ENCODE measurements at places on chromosomes 3 and 15.
A peak's percentile ranks its signal among the peaks of the same experiment; 100 is the strongest.

- no peak for DNase-seq
Measured at GRCh38 chr3:105533960-105534359, 167.3 kb downstream of the ALCAM start.

GRCh38 chr3:182046166-182046764 is 334.5 kb downstream of the SOX2 start:
- no peak for DNase-seq

DNA sequence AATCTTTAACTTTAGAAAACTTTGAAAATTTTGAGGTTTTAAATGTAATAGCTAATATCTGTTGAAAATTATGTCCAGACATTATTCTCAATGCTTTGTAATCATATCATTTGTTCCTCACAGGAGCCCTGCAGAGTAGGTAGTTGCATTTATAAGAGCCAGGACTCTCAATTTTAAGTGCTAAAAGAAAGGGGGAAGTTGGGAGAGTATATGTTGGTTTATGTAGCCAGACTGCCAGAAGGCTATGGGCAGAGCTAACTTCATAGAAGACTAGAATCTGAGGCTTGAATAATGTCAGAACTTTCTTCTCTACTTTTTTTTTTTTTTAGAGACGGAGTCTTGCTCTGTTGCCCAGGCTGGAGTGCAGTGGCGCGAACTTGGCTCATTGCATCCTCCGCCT is 9.1 kb downstream of the VPS8 start:
- DNase-seq = no peak

GRCh38 chr3:16470590-16470989 is 42.9 kb downstream of the RFTN1 start:
- no peak for DNase-seq

GRCh38 chr15:49637857-49638256 is 17.0 kb downstream of the DTWD1 start:
- no peak for DNase-seq

DNA sequence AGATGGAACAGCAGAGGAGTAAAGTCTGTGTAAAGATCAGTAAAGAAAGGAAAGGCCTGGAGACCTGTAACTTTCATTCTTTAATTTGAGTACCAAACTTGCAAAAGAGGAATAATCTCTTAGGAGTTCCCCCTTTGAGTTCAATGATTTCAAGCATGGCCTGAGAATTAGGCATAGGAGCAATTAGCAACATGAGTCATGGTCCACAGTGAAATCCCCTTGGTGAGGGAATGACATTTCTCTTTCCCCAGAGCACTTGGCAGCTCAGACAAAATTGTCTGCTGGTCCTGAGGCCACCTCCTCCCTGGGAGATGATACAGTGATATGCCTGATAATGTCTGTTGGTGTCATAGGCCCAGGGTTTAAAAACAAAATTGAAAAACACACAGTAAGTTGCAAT is 81.4 kb upstream of the CRBN start:
- no peak for DNase-seq

- DNase-seq = no peak
Measured at GRCh38 chr3:183817639-183818038, 7.7 kb downstream of the MAP6D1 start.

DNA sequence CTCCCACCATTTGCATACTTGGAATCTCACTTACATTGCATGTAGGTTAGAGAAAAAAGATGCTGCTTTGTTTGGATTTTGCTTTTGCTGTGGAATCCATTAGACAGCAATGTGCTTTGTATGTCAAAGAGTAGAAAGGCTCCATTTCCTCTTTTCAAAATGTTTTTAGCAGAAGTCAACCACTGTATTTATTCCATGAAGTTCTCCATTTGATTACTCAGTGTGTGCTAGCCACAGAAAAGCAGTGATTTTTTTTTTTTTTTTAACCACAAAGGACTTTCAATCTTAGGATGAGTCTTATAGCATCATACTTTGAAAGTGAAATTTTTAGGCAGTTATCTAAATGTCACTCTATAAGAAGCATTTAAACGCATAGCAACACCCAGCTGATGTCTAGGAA is 285.0 kb upstream of the ADAMTS9 start:
- no peak for DNase-seq

DNA sequence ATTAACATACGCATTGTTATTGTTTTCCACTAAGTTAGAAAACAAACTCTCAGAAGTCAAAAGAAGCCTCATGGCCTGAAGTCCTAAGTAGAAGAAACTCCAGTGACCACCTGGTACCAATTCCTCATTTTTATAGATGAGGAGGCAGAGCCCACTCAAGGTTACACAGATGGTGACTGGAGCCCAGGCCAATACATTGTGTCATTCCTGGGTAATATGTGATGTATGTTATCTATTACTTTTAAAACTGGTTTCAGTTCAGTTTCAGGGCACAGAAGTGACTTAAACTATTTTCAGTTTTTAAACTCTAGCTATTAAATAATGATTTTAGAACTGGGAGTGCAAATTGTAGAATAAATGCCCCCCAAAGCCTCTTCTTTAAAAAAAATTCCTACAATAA is 66.7 kb upstream of the STXBP5L start:
- no peak for DNase-seq

DNA sequence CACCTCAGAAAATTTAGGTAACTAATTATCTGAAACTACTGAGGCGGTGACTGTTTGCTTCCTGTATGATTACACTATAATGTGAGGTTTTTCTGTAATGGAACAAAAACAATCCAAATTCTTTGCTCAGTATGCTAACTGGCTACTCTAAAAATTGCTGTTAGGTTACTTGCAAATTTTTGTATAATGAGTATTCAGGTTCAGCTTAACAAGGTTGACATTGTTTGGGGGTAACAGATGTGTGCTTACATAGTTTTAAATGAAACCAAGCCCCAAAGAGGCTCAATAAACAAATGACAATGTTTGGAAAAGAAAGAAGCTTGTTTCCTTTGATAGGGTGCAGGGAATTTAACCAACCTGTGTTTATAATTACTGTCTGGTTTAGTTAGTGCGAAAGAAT is 414.5 kb upstream of the MDFIC2 start:
- DNase-seq = no peak

DNA sequence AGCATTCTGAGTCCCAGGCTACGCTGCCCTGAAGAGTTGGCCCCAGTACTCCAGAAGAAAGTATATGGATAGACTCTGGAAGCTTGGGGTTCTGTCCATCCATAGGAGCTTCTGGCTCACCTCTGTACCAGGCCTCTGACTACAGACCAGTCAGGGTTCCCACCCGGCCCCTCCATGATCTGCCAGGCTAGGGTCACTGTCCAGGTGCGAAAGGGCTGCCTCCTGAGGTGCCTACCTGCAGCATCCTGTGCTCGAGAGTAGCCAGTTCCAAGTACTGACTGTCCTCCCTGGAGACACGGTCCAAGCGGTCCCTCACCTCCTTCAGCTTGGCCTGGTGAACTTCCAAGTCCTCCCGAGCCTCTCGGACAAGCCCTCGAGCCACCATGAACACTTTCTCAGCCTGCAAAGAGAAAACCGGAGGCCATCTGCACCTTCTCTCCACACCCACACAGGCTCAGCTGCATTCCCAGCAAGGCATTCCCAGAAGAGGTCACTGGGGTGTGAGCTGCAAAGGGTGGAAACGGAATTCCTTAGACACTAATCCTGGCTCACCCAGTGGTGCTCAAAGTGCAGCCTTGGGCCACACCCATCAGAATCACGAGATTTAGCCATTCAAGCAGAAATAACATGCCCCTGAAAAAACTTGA is 3.7 kb upstream of the PLXNB1 start:
- no peak for DNase-seq

DNA sequence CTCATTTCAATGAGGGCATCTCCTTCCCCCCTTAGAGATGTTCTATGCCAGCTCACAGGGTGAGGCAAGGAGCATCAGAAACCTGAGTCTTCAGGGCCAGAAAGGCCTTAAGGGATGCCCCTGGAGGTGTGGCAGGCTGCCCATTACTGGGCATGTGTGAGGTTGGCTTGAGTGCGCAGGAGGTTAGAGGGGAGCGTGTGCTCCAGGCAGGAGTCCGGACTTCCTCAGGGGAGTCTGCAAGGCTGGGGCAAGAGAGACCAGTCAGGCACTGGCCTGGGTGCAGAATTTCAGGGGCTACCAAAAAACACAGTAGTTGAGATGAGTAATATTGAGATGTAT is 1.9 kb downstream of the LOXL1 start:
- DNase-seq = no peak

GRCh38 chr3:171676601-171677175 is 133.6 kb downstream of the PLD1 start:
- no peak for DNase-seq

- DNase-seq = no peak
Measured at GRCh38 chr15:68028137-68028887, 25.8 kb upstream of the PIAS1 start.

GRCh38 chr3:183178833-183179549 is 16.5 kb upstream of the LAMP3 start:
- peak; percentile 75 for DNase-seq

DNA sequence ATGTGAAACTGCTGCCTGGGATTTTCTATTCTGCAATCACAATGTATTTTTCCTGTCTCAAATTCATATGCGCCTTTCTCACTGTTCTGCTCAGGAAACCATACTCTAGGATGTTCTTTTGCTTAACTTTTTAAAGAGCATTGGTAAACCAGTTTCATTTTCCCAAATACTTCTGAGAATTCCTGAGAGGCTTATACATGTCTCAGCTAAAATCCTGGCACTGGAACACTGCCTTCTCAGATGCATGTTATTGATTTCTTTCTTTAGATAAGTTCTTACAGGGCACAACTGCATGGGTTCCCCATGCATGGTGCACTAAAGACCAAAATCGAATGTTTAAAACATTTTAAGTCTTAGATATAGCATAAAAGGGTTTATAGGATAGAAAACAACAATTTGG is 178.3 kb upstream of the PLSCR5 start:
- no peak for DNase-seq

GRCh38 chr3:167787440-167787839 is 51.9 kb downstream of the SERPINI1 start:
- DNase-seq = no peak

GRCh38 chr3:11698326-11699082 is 54.8 kb upstream of the VGLL4 start:
- no peak for DNase-seq

GRCh38 chr3:100425316-100425715 is 24.0 kb downstream of the LNP1 start:
- no peak for DNase-seq

DNA sequence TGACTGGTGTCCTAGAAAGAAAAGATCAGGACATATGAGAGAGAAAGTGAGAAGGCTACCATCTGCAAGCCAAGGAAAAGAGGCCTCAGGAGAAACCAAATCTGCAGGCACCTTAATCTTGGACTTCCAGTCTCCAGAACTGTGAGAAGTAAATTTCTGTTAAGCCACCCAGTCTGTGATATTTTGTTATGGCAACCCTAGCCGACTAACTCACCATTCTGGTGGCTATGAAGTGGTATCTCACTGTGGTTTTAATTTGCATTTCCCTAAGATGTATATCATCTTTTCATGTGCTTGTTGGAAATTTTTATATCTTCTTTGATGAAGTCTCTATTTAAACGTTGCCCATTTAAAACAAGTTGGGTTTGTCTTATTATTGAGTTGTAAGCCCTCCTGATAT is 40.6 kb downstream of the ILDR1 start:
- no peak for DNase-seq

GRCh38 chr3:123795471-123796251 is 88.5 kb downstream of the MYLK start:
- DNase-seq = no peak

GRCh38 chr3:94961423-94962100 is 898.7 kb downstream of the NSUN3 start:
- DNase-seq = no peak

GRCh38 chr15:92164327-92165000 is 229.2 kb upstream of the ST8SIA2 start:
- DNase-seq = no peak

- no peak for DNase-seq
Measured at GRCh38 chr15:49415638-49416037, 7.4 kb upstream of the FGF7 start.

DNA sequence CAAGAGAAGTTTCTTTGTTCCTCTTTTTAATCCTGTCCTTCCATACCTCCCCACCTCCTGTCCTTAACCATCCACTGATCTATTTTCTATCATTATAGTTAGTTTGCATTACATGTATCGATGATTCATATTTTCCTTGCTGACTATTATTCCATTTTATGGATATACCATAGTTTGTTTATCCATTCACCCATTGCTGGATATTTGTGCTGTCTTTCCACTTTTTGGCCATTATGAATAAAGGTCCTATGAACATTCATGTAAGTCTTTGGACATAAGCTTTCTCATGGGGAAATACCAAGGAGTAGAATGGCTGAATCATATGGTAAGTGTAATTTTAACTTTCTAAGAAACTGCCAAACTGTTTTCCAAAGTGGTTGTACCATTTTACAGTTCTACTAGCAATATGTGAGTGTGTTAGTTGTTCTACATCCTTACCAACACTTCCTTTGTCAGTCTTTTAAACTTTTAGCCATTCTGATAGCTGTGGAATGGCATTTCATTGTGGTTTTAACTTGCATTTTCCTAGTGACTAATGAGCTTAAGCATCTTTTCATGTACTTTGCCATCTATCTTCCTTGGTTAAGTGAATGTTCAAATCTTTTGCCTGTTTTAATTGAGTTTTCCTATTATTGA is 11.7 kb downstream of the ATP6V1A start:
- no peak for DNase-seq
